ENCODE measurements at places on chromosomes 5 and 9.

GRCh38 chr5:103891151-103891550 lies 328.6 kb upstream of the NUDT12 start:
- DNase-seq, result no peak

GRCh38 chr5:142797420-142797819 lies 27.2 kb downstream of the ARHGAP26 start:
- DNase-seq, result no peak

DNA sequence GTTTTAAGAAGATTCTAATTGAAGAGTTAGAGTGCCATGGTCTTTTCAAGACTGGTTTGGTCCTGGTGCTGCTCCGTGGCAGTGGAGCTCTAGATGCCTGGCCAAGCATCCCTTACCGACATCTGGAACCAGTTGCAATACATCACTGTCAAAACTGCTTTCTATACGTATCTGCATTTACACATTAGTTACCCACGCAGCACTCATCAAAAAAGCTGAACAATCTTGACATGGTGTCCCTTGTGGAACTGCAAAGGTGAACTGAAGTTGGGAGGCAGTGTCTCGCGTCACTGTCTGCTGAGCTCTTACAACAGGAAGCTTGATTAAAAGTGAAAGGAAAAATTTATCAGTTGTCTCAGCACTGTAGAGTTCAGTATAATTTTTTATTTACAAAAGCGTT lies 82.6 kb downstream of the PBX3 start:
- DNase-seq, result peak; percentile 43

DNA sequence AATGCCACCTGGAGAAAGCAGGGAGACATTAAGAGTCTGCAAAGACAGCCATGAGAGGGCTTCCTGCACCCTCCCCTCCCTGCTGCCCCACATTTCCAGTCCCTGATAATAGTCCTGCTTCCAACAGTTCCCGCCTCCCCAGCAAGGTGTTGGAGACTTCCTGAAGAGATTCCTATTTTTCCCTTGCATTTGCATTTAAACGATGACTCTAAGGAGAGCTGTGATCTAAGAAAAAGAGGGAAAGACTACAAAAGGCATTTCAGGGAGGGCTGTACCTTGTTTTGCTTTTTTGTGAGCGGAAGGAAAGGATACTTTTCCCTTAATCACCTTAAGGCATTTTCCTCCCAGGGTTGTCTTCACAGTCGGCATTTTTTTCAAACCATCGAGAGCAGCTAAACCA lies 62.1 kb downstream of the GAS1 start:
- no peak for DNase-seq

DNA sequence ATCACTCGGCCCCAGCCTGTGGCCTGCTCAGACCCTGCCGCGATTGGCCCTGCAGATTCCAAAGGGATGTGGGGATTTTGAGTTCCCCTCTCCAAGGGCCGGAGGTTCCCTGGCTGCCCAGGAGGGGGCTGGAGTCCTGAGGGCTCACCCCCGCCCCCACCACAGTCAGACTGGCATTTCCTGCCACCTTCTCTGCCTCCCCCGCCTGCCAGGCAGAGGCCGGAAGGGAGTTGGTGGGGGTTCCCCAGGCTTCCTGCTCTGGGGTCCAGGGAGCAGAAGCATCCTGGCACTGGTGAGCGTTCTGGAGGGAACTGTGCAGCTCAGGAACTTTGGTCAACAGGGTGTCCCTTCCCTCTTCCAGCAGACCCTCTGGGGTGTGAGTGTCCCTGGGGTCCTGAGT lies 70.6 kb downstream of the RXRA start:
- no peak for DNase-seq

DNA sequence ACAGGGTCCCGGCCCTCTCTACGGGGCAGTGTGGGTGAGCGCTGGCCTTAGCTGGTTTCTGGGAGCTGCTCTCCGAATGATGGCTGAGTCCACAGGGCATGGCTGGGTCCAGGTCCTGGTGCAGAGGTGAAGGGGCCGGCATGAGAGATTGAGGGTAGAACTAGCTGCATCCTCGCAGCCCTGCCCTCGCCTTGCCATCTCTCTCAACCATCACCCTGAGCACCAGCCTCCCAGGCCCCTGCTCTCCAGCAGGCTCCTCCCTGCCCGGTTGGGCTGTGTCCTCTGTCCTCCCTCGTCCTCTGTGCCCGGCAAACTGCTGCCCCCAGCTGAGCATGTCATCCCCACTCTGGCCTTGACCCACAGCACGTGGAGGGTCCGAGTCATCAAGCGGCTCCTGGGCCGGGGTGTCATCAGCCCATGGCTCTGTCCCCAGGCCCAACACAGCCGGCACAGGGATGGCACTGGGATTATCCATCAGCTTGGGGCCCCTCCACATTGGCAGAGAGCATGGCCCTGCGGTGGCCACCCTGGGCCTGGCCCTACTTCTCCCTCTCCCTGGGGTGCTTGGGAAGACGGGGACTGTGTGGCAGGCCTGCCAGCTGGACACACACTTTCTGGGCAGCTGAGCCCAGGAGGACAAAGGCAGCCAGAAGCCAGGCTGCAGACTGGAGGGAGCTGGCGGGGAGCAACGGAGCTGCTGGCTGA lies 8.4 kb downstream of the FLT4 start:
- DNase-seq, result peak; percentile 40

GRCh38 chr9:75830303-75830702 lies 60.2 kb upstream of the PCSK5 start:
- no peak for DNase-seq

DNA sequence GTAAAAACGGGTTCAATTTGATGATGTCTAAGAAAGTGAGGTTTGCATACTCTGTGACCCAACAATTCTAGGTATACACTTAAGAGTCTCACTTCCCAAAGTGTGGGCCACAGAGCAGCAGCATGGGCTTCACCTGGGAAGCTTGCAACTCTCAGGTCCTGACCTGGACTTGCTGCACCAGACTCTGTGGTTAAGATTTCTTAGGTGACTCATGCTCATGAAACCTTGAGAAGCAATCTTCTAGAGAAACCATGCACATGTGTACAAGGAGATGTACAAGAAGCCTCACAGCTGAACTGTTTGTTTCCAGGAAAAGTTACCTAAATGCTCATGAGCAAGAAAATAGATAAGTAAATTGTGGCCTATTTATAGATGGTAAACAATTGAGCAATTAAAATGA lies 30.0 kb downstream of the DNAJC21 start:
- no peak for DNase-seq

- DNase-seq, result no peak
Measured at GRCh38 chr5:140011297-140011802, 31.7 kb downstream of the NRG2 start.

DNA sequence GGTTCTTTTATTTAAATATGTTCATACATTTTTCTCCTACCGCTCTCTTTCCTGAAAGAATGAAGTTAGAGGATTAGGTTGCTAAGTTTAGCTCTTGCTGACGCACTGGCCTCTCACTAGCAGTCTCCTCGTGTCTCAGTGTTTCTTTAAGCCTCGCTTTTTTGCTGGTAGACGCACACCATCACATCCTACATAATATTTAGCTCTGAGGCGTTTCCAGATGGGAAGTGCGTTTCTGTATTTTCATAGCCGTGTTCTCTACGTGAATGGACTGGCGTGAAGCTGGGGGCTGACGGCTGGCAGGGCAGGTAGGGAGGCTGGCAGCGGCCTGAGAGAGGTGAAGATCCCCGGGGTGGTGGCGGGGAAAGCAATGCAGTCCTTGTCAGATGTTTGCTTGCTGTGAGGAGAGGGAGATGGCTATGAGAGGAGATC lies 79.2 kb upstream of the SPRY4 start:
- no peak for DNase-seq

- DNase-seq, result no peak
Measured at GRCh38 chr9:32384002-32384363, 460 bp upstream of the ACO1 start.

DNA sequence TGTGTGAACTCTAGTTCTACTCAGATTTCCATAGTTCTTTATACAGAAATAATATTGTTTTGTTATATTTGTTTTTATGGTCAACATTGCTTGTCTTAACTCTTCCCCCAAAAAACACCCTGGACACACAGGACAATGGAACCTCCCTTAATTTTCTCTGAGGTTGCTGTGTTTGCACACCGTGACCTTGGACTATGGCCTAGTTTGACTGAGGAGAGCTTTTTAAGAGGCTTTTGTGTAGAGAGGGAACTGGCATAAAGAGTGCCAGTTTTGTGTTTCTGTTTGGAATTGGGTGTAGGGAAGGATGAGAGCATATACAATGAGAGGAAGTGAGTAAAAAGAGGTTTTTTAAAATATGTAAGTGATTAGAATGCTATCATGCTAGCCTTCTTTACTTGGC lies 101.1 kb upstream of the MEF2C start:
- no peak for DNase-seq
